Astrocyte of the cerebellum (primary cell): ENCODE measurements at places on chromosomes 1 and 21.
A peak's percentile ranks its signal among the peaks of the same experiment; 100 is the strongest.

DNA sequence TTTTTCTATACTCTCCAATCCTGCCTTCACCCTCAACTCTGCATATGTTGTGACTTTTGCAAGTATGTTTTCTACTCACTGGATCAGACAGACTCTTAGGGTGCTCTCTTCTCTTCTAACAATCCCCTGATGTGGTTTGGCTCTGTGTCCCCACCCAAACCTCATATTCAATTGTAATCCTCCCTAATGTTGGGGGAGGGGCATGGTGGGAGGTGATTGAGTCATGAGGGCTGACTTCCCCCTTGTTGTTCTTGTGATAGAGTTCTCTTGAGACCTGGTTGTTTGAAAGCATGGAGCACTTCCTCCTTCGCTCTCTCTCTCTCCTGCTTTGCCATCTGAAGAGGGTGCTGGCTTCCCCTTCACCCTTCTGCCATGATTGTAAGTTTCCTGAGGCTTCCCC lies 148.9 kb upstream of the IGSF21 start:
- no peak for DNase-seq

DNA sequence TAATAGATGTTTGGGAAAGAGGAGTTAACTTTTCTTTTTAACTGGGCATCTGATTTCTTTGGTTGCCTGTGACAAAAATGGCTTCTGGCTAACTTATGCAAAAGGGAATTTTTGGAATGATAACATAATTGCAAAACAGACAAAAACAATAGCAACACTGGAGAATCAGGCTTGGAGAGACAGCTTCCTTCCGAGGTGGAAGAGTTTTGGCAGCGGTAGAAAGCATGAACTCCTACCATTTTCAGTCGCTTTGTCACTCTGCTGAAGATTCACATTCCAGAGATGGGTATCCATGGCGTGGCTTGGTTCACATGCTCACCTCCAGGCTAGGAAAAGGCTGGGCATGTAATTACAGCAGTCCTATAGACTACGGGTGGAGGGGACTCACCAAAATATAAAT lies 17.2 kb upstream of the FGGY start:
- no peak for DNase-seq

DNA sequence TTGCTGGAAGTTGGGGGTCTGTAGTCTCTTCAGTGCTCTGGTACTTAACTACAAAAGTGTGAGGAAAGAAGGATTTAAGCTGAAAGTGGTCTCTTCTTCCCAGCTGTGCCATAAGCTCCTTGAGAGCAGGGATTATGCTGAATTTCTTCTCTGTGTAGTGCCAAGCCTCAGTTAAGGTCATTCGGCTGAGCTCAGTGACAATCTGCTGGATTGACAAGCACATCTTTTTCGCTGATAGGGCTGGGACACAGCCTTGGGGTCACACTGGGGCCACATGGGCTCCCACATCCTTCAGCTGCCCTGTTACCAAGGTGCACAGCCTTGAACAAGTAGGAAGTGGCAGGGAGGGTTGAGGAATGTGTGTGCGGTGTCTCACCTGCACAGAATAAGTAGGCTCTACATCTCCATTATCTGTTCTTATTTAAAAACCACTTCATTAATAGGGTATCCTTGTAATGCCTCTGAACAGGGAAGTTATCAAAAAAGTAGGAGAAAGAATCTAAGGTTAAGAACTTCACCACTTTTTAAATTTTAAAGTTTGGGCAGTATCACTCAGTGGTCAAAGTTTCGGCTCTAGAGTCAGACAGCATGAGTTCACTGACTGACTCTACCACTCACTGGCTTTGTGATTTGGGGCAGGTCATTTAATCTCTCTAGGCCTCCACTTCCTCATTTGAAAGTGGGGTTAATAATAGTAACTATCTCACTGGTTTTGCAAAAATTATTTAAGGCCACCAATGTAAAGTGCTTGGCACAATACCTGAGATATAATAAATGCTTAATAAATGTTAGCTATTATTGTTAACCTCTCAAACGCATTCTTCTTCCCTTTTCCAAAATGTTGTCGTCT lies 10.3 kb downstream of the ZBTB40 start:
- DNase-seq, result no peak

DNA sequence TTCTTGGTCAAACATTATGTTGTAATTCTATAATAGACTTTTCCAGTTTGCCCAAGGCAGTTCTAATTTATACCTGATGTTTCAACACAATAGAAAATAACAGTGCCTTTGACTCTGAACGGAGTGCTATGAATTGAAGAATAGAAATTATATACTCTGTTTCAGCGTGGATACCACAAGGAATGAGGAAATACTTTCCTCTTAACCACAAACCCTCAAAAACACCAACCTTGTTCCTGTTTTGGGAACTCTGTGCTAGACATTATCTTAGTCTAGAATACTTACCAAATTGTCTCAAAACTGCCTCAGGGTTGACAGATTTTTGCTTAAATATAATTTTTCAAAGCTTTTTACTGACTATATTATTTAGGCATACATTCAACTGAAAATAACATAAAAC lies 1629.3 kb downstream of the MRPL39 start:
- DNase-seq, result peak; percentile 67

DNA sequence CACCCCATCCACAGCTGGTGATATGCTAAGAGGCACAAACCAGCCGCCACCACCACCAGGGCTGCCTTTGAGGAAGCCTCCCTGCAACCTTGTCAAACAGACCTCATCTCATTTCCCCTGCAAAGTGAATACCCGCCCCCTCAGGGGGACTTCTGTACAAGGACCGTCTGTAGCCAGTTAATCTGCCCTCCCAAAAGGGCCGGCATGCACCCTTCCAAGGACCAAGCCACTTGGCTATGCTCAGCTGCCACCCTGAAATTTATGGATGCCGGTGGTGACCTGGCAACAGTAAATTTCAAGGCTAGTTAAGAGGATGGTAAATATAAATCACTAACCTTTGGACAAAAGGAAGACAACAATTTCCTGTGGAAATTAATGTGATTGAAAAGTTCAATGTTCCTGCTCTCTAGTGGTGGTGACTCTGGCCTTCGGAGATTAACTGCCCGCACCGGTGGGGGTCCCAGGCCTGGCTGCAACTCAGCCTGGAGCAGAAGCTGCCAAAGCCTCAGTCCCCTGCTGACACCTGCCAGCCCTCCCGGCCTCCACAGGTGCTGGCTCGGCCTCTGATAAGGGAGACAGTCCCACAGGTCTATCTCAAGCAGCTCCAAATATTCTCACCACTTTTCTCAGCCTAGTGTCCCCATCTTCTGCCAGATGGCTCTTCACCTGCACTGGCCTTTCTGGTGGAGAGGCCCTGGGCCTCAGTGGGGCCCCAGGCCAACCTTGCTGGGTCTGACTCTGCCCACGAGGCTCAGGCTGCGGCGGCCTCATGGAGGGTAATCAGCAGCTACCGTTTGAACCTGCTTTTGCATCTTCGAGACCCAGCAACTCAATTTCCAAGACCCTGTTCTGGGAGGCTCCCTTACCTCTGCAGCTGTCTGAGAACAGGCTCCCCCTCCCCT lies 12.2 kb downstream of the TMEM53 start:
- DNase-seq, result no peak

- DNase-seq, result no peak
Observed at GRCh38 chr1:75999034-75999433, 66.8 kb upstream of the ASB17 start.

DNA sequence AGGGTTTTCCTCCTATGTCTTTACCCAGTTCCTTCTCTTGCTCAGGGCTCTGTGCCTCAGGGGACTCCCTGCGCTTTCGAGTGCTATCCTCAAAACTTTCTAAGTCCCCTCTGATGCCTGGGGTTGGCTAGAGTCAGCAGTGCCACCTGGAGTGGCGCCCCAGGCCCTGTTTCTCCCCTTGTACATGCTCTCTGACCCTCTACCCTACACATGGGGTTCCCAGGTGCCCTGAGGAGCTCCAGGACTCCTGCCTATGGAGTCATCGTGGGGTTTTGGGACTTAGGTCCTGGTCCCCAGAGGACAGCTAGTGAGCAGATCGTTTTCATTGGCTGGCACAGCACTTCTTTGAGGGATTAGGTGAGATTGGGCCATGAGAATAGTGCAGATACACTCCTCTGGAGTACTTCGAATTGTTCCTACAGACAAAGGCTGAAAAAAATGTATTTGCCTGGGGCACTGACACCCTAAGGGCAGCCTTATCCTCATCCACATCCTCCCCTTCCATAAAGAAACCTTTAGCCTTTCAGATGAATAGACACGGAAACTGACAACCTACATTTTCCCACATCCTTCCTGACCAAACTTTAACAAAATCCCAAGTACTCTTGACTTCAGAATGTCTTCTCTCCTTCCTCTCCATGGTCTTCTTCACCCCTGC lies 41.5 kb downstream of the LGR6 start:
- no peak for DNase-seq

DNA sequence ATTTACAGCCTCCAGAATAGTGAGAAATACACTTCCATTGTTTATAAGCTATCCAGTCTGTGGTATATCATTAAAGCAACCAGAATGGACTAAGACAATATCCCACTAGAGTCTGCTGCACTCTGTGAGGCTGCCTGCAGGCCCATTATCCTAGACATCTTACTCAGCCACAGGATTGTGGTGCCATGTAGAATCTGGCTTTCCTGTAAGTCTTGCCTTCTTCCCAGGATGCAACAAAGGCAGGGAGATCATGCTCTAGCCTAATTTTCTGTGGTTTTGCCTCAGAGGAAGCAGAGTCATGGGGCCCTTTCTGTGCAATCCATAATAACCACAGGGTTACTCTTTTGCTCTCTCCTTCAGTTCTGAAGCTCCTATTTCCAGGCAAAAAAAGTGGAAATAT lies 299.1 kb upstream of the DEPDC1 start:
- DNase-seq, result no peak

GRCh38 chr1:182575540-182576149 lies 13.4 kb downstream of the RNASEL start:
- DNase-seq, result no peak

DNA sequence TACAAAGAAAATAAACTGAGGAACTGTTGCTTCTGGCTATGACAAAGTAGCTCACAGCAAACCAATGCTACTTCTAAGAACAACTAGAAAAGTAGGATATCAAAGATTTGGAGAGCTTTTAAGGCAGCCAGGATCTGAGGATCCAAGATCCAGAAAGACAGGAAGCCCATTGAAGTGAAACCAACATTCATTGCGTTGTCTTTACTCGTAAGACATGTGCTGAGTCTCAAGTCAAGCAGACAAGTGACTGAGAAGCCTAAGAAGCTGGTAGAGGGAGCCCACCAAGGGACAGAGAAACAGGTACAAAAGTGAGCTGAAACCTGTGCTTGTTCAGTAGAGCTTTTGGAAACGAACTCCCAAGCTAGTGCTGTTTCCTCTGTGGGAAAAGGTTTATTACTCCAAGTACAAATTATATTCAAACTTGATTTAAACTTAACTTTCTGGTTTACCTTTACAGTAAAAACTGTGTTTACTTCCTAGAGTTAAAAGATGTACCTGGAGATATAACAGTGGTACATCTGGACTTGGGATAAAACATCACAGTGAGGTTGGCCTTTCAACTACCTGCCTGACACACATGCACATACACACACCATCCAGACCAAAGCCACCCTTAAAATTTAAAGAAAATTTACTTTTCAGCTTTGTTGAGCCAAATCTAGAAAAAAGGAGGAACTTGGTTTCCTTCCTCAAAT lies 41.2 kb downstream of the NME7 start:
- DNase-seq, result no peak

GRCh38 chr21:43331962-43332828 lies 94.7 kb downstream of the SIK1 start:
- DNase-seq, result peak; percentile 80

- no peak for DNase-seq
Observed at GRCh38 chr1:34278211-34278610, 101.5 kb downstream of the C1orf94 start.

GRCh38 chr1:230916587-230917283 lies 48.4 kb upstream of the C1orf198 start:
- DNase-seq, result no peak

- DNase-seq, result no peak
Observed at GRCh38 chr1:201538612-201539551, at the start of gene NAV1. Gene NAV1 (plus strand): TSS chr1:201539127. CDS start chr1:201622885, 83,758 bp downstream.

DNA sequence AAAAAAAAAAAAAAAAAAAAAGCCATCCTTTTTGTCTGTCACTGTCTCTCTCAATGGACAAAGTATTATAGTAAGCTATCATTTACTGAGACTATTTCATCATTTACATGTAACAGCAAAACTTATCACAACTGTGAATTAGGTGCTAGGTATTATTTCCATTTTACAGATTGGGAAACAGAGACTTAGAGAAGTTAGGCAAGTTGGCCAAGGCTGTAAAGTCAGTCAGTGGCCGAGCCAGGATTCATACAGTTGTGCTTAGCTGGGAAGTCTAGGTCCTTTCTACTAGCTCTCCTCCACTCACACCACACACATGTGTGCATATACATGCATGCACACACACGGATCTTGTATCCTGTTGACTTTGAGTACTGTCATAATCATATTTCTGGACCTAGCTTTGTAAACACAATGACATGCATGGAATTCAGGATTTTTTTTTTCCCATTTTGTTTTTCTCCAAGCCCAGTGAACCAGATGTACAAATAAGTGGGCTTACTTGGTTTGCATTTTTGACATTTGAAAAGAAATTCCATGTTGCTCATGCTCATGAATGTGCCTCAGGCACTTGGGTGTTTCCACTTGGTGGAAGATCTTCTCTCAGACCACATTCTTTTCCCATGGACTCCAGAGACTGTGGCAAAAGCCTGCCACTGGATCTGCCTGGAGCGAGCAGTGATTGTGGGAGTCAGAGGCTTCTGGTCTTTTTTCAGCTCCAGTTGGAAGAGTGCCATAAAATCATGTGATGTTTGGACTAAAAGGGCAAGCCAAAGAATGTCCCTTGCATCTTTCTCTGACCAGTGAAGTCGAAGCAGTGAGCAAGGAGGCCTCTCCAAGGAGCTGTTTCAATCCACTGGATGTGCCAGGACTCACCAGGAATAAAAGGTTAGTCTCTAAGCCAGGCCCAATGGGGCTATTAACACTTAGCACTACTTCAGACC lies 61.7 kb upstream of the DNAJC6 start:
- peak; percentile 74 for DNase-seq

DNA sequence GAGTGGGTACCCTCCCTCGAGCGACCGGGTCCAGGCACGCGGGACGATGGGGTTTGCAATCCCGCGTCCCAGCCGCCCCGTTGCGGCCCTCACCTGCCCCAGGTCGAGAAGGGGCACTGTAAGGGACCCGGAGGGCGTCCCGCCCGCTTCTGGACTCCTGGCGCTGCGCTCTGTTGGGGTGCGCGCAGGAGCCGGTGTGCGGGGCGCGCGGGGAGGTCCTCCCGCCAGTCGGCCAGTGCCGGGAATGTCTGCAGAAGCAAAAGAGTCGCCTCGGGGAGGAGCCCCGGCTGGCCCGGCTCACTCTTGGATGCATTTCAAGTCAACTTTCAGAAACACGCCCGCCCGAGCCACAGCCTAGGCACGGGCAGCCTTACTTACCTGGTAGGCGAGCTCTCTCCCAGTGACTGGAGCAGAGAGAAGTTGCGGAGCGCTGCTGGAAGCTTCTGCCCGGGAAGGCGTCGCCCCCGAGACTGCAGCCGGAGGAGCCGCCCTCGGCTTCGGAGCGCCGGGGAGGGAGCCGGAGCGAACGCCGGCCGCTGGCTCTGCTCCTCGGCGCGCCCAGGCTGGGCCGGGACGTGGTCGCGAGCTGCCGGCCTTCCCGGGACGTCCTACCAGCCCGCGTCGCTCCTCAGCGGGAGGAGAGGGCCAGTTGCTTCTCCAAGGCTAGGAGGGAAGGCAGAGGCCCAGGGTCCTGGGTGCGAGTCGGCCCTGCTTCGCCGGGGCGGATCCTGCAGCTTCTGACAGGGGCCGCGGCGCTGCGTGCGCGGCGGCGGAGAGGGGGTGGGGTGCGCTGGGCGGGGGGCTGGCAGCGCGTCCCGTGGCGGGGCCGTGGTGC lies at the start of gene LMX1A:
TSS of gene LMX1A (minus strand) at position 739 of the 835 bp plus-strand sequence. CDS start 1,156 bp downstream, outside the sequence.
- DNase-seq, result no peak

- no peak for DNase-seq
Observed at GRCh38 chr1:116906812-116907211, 2.9 kb upstream of the PTGFRN start.

- no peak for DNase-seq
Observed at GRCh38 chr1:93346421-93346993, 800 bp downstream of the DR1 start.
